ENCODE measurements at places on chromosomes 5 and 9.
A peak's percentile ranks its signal among the peaks of the same experiment; 100 is the strongest.

DNA sequence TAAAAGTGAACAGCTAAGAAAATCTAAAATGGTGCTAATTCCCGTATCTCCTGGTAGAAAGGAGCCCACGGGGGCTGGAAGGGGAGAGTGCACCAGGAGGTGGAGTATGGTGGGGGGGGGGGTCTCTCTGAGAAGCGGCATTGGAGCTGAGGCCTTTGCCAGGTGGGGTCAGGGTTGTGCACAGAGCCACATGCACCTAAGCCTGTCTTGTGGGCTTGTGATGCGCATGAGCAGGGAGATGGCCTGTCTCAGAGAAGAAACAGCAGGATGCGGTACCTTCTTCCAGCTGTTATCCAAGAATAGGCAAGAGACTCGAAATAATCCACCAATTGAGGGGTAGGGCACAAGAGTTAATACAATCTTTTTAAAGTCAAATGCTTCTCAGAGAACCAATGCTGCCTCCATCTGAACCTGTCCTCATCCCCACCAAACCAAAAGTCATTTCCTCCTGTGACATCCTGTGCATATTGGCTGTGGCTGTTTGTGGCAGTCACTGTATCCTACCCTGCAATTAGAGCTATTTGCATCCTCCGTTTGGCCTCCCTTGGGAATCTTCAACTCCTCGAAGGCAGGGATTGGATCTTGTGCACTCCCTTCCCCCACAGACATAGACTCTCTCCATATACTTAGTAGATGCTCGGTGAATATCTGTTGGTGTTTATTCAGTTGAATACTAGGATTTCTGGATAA lies 45.4 kb downstream of the FGF1 start:
- DNase-seq, result no peak

DNA sequence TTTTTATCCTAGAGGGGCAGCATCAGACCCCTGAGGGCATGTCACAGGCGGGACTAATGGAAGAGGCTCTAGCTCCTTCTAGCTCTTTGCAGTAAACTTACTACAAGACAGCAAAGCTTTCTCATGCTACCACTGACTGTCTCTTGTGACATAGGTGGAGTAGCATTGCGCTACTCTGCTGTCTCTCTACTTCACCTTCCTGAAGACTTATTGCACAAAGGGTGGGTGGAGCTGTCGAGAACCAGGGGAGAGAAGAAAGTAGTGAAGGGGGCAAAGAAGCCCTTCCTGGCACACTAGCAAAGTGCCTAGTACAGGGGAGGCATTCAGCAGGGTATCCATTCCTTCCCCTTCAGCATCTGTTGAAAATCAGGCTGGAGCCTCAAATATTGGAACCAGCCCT lies 36.1 kb upstream of the NEK6 start:
- DNase-seq, result no peak

DNA sequence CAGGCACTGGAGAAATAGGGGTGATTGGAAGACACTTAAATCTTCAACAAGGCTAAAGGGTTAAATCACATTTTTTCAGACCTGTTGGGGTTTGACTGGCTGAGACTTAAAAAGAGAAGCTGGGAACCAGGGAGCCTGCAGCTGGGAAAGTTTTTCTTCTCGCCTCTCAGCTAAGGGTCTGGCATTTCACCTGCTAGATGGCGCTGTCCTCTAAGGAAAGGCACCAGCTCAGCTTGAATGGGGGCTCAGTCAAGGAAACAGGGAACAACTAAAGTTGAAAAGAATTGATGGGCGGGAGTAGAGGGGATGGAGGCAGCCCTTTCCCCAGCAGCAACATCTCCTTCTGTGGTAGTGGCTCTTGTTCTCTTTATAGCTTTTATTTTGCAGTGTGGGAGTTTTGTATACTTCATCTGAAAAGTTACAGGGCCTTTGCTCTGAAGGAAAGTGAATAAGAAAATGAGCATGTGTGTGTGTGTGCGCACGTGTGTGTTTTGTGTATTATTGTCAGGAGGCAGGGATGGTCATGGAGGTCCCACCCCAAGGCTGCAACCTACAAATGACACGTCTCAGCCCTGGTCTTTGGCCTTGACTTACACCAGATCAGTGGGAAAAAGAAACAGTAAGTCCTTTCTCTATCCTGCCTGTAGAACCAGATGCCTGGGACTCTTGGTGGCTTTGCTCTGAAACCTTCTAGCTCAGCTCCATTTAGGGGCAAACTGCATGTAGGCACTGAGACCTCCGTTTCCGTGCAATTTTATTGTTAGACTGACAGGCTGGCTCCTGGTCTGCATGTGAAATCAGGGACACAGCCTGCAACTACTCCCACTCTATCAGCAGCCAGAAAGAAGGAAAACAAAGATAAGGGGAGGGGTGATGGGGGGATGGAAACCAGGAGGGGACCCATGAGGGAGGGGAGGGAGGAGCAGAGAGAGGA lies 316.2 kb upstream of the CLINT1 start:
- DNase-seq, result peak; percentile 68

GRCh38 chr5:151454166-151454565 lies 6.8 kb downstream of the SLC36A1 start:
- DNase-seq, result no peak

DNA sequence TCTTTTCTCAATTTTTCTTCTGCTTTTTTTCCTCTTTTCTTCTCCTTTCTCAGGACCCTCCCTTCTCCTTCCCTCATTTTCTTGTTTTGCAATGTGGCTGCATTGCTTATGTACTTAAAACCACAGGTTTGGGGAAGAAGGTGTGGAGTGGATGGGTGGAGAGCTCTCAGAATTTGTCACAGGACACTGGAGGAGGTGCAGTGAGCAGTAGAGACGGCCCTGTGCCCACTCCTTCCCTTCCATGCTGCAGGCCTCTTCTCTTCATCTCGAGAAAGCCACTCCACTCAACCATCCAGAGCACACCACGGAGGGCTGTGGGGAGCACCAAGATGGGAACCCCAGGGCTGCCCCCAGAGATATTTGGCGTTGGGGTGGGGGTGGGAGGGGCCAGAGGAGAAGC lies 92.3 kb downstream of the FSTL4 start:
- no peak for DNase-seq

DNA sequence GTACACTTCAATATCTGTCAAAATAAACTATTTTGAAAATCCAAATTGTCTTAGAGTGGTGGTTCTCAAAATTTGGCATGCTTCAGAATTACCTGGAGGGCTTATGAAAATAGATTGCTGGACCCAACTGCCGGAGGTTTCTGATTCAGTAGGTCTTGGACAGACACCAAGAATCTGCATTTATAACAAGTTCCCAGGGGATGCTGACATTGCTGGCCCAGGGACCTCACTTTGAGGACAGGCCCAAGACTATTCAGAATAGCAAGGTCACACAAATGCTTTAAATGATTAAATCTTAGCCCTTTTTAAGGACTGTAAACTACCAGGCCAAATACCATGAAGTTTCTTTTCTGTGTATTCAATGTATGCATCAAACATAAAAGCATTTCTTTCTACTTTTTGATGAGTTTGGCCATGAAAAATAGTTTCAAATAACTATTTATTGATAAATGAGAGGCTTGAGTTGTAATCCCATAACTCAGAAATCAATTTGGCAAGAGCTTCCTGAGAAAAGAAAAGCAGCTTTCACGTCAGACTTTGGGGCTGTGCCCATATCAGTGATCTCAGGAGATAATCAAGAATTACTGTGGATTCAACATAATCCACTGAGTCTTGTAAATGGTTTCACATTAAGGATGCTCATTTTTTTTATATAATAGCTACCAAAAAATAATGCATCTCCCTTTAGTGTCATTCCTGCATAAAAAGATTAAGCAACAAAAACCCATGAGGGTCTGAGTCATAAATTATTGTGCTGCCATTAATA lies 191.4 kb downstream of the FRMD3 start:
- DNase-seq, result no peak

DNA sequence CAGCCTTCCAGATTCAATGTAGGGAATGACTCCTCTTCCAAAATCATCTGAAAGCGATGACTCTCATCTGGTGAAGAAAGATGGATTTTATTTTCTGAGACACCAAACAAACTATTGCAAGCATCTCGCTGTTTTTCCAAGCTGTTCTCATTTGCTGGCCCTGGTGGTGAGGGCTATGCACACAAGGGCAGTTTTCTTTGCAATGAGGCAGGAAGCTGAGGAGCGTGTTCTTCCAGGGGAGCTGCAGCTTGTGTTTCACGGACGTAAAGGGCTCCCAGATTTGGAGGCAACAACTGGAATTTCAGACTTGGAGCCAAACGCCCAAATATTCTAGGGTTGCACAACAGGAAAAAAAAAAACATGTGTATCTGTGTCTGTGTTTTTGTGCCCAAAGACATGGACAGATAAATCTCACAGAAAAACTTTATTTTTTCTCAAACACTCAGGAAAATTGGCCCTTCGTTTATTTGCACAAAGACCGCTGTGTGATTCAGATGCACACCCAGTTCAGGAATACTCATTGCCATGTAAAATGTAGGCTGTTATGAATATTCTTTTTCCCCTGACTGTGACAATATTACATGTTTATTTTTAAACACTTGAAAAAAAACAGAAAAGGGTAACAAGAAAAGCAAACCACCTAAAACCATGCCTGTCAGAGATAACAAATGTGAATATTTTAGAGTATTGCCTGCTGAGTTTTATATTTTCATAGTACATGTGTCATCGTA lies 151.3 kb downstream of the GAS1 start:
- no peak for DNase-seq

- DNase-seq, result no peak
Measured at GRCh38 chr9:100357501-100357900, 4.8 kb upstream of the TEX10 start.

DNA sequence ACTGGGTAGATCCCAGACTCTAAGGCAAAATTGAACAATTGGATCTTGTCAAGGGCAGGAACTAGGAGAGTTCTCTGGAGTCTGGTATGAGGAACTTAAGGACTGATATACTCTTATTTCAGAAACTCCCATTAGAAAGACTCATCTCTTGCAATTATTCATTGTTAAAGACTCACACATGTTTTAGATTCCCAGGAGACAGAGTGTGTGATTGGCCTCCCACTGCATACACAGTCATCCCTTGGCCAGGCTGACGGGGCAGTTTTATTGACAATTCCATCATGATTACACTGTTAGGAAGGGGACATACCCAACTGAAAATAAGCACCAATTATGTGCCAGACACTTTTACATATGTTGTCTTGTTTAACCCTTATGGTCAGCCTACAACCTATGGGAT lies 347.2 kb downstream of the DMAC1 start:
- no peak for DNase-seq

DNA sequence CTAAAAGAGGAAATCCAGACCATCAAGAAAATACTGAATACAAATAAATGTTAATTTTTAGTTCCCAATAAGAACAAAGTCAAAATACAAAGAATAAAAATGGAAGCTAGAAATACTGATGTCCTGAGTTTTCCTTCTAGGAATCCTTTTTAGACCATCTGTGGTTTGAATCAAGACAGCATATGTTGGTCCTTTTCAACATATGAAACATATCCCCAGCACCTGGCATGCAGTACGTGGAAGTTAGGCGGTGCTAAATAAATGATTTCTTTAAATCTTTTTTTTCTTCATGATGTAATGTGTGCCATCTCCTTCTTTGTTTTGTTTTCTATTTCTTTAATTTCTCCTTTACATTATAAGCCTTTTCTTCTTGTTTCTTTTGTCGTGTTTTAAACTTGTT lies 34.0 kb downstream of the KIAA1958 start:
- DNase-seq, result no peak

DNA sequence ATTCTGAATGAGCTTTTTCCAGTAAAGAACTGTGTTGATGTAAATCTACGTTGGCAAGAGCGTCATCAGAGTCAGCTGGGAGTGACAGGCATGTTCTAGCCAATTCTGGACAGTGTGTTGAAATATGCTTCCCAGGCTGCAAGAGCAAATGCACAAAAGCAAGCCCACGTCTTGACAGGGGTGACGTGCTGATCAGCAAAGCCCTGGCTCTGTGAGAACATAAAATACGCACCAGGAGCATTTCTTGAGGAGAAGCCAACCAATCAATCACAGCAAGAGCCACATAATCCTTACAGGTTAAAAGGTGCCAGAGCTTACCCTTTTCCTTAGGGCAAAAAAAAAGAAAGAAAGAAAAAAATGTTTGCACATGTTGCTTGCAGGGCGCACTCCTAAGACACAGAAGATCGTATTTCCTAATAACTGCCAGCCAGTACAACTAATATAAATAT lies 148.1 kb downstream of the PDE4D start:
- DNase-seq, result no peak

- DNase-seq, result no peak
Measured at GRCh38 chr5:34844106-34844505, 5.1 kb downstream of the TTC23L start.

DNA sequence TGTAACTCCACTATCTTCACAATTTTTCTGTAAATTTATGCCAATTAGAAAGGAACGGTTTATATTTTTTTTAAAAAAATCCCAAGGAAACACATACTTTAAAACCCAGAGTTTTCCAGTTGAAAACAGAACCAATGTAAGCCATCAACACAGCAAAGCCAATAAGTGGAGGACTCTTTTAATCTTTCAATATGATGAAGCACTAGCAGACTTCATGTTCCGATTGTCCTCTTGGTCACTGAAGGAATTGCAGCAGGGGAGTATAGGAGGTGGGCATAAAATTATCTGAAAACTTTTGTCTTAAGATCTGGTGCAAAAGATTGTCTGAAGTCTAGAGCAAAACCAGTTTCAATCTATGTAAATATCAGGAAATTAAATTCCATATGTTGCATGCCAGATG lies 102.1 kb upstream of the PAPPA start:
- no peak for DNase-seq

DNA sequence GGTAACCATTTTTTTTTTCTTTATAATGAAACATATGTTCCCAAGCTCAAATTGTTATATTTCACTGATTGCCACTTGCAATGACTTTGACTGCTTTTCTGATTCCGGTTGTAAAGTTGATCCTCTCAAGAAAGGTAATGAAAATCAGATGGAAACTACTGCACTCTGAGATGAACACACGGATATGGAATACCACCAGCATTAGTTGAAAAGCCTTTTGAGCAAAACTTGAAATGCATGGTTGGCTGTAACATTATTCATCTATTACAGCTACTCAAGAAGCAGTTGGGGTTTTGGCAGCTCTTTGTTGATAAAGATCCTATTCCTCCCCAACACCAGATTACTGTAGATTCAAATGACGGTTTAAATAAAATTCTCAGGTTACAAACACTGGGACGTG lies 591.6 kb upstream of the DMAC1 start:
- no peak for DNase-seq

GRCh38 chr5:10503321-10503720 lies 60.5 kb upstream of the ANKRD33B start:
- DNase-seq, result no peak

GRCh38 chr9:117000196-117000723 lies 313.2 kb downstream of the TRIM32 start:
- DNase-seq, result no peak

GRCh38 chr5:176680226-176680563 lies 32.9 kb downstream of the TSPAN17 start:
- no peak for DNase-seq

DNA sequence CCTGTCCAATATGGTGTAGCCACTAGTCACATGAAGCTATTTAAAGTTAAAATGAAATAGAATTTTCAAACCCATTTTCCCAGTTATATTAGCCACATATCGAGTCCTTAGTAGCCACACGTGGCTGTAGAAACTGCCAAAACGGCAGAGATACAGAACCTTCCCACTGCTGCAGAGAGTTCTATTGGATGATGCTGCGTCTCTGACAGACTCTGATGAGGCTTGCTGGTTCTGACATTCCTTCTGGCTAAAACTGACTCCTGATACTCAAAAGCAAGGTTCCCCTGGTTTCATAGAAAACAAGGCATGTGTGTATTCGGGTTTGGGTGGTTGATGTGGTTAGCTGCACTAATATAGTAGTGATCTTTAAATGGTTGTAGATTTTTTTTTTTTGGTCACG lies 91.5 kb downstream of the TLE4 start:
- DNase-seq, result no peak
